ENCODE measurements at places on chromosomes 6 and 20.
A peak's percentile ranks its signal among the peaks of the same experiment; 100 is the strongest.

DNA sequence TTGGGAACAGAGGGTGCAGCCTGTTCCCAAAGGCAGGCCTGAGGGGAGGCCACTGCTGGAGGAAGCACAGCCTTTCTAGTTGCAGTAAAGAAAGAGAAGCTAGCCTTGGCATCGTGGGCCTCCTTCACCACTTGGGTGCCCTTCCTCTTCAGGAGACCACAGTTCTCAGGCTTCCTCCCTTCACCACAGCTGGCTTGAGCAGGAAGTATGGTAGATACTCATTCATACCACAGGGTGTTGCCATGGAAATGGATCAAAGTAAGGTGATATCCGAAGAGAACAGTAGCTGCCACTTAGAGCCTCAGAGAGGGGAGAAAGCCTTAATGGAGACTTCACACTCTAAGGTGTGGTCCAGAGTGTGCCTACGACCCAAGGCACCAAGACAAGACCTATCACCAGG lies 120.4 kb upstream of the RIPOR2 start:
- DNase-seq: no peak

- no peak for DNase-seq
Measured at GRCh38 chr20:14644306-14645097, 307.1 kb upstream of the FLRT3 start.

GRCh38 chr6:2021713-2022125 lies 223.7 kb downstream of the GMDS start:
- DNase-seq: no peak

DNA sequence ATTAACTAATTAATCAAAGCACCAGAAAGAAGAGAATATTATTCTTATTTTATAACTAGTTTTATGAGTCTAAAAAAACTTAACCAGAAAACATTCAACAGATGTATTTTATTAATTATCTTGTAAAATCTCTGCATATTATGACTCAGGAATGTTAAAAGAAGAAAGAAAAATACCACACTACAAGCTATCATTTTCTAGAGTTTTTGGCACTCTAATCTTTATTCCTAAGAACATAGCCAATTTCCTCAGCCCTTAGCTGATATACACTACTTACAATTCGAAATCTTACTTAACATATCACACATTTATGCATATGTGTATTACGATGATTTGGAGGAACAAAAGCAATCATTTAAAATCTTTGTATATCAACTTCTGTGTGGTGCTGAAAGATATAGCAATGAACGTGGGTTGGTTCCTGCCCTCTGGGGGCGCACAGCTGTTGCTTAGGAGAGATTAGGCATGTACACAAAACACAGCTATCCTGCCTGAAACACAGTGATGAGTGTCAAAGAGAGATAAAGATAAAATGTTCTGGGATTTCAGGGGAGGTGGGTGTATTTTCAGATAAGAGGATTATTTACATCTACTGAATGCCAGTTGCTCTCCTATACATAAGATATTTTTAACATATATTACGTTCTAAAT lies 404.5 kb downstream of the SYNE1 start:
- no peak for DNase-seq

- DNase-seq: no peak
Measured at GRCh38 chr6:52558266-52559000, 18.4 kb downstream of the TRAM2 start.

DNA sequence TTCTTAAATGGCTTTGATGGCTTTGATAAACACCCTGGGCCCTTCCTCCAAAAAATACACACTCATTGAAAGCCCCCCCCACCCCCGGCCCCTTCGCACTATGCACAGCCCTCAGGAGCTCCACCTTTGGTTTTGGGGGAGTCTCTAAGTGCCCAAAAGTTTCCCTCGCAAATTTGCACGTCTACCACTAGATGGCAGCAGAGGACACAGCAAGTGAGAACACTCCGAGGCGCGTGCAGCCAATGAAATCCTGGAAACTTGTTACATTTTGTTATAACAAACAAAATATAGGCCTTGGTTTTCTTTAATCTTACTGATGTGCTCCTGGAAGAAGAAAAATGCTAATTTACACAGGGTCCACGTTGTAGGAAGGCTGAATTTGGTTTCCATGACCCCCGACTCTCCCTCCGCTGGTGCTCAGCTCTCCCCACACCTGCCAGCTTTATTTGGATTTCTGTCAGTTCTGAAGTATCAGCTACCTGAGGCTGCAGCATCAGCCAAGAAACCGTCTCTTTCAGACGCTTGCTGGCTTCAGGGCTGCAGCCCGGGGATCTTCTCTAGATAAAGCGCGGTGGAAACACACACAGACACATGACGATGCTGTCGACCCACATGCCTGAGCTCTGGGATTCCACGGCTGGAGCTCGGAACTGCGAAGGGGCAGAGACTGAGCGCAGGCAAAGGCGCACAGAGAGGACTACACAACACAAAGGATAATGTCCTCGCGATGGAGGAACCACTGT lies 148.3 kb upstream of the RPS6KA2 start:
- DNase-seq: peak; percentile 53

DNA sequence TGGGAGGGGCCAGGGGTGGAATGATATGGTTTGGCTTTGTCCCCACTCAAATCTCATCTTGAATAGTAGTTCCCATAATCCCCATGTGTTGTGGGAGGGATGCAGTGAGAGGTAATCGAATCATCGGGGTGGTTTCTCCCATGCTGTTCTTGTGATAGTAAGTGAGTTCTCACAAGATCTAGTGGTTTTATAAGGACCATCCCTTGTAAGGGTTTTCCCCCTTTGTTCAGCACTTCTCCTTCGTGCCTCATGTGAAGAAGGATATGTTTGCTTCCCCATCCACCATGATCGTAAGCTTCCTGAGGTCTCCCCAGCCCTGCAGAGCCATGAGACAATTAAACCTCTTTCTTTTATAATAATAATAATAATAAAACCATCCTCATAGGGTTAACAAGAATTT lies 88.8 kb upstream of the PRND start:
- DNase-seq: no peak

- peak; percentile 38 for DNase-seq
Measured at GRCh38 chr6:78810146-78810545, 57.2 kb upstream of the IRAK1BP1 start.

GRCh38 chr6:110537208-110538123 lies 61.1 kb upstream of the SLC22A16 start:
- no peak for DNase-seq

DNA sequence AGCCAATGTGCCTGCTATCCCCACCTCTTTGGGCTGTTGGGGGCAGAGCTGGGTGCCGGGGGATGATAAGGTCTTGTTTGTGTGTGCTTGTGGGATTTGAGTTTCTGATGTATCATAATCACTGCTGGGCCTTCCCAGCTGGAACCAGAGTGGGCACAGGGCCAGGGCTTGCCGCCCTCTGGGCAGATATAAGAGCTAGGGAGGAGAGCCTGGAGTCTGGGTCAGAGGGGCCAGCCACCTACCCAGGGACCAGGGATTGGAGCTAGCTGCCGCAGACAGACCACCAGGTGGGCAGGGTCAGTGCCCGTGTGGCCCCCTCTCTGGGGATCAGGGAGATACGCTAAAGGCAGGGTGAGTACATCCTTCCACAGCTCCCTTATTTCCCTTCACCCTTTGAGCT lies 3.1 kb upstream of the TLDC2 start:
- no peak for DNase-seq

Measured in T47D (cell line).